ENCODE measurements at places on chromosomes 11 and 22. TPM values are rescaled to one million over a fixed set of nuclear protein-coding genes. Genes with fewer than 3 reads are reported as not detected.

- no peak for DNase-seq
- peaks cover 14% of the 10 kb centered on the region for H3K4me1 ChIP-seq
- no peaks in the 10 kb centered on the region for H3K27me3 ChIP-seq
- peaks cover 2% of the 10 kb centered on the region for H3K36me3 ChIP-seq
- H3K4me3 ChIP-seq, result no peak overlapping the region
- H3K27ac ChIP-seq, result peak overlapping the region; percentile 62
Measured at GRCh38 chr11:12186701-12187100, 76.3 kb downstream of the MICAL2 start.

GRCh38 chr22:48157676-48158075, 1395.2 kb downstream of the TBC1D22A start:
- H3K4me3 ChIP-seq, result no peak overlapping the region
- H3K4me1 ChIP-seq, result no peaks in the 10 kb centered on the region
- H3K27ac ChIP-seq, result no peak overlapping the region
- no peaks in the 10 kb centered on the region for H3K36me3 ChIP-seq
- no peaks in the 10 kb centered on the region for H3K27me3 ChIP-seq

GRCh38 chr11:47907499-47907898, 59.3 kb upstream of the NUP160 start:
- DNase-seq, result no peak
- no peak overlapping the region for H3K27ac ChIP-seq
- no peak overlapping the region for H3K4me3 ChIP-seq
- no peaks in the 10 kb centered on the region for H3K4me1 ChIP-seq
- no peaks in the 10 kb centered on the region for H3K27me3 ChIP-seq
- no peaks in the 10 kb centered on the region for H3K36me3 ChIP-seq

DNA sequence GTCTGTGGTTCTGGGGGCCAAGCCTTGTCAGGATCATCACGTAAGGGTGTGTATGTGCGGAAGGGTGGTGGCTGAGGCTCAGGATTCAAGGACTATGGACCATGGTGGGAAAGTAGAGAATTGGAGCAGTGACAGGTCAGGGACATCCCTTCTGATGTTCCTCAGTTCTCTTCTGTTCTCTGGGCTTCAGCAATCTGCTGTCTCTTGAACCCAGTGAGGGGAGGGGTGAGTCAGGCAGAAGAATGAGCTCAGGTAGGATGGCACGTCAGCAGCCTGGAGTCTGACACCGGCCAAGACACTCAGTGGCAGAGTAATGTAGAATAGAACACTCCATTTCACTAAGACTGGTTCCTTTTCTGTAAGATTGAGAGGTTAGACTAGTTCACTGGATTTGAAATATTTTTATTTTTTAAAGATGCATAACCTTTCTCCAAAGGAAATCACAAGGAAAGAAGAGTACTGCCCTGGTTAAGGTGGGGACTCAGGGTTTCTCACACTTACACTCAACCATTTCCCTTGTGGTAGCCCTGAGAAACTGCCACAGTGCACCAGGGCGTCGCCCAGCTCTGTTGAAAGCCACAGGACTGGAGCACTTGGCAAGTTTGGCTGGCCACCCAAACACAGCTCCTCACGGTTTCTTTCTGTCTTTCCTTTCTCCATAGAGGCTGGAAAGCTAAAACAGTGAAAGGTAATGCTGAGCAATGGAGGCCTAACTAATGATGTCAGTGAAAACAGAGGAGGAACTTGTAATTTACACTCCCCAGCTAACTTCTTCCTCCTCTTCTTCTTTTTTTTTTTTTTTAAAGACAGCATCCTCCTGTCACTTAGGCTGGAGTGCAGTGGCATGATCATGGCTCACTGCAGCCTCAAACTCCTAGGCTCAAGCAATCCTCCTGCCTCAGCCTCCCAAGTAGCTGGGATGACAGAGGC, 23.1 kb upstream of the MICAL2 start:
- H3K4me1 ChIP-seq, result no peaks in the 10 kb centered on the region
- peak overlapping the region; percentile 100 for H3K27ac ChIP-seq
- DNase-seq, result peak; percentile 71
- no peaks in the 10 kb centered on the region for H3K36me3 ChIP-seq
- H3K4me3 ChIP-seq, result peak overlapping the region; percentile 30
- H3K27me3 ChIP-seq, result no peaks in the 10 kb centered on the region

FAM227A gene
- total RNA-seq, result 1.3 TPM

DNA sequence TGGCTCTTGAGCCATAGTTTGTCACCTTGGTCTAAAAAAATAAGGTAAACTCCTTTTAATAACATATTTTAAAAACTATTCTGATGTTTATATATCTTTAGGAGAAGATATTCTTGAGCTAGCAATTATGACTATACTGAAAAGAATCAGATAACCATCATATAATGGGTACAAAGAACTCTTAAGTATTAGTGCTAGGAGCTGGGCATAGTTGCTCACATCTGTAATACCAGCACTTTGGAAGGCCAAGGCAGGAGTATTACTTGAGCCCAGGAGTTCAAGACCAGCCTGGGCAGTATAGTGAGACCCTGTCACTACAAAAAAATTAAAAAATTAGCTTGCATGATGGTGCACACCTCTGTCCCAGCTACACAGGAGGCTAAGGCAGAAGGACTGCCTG, 54.0 kb upstream of the B3GNT6 start:
- H3K36me3 ChIP-seq, result no peaks in the 10 kb centered on the region
- no peak overlapping the region for H3K4me3 ChIP-seq
- no peaks in the 10 kb centered on the region for H3K4me1 ChIP-seq

DNA sequence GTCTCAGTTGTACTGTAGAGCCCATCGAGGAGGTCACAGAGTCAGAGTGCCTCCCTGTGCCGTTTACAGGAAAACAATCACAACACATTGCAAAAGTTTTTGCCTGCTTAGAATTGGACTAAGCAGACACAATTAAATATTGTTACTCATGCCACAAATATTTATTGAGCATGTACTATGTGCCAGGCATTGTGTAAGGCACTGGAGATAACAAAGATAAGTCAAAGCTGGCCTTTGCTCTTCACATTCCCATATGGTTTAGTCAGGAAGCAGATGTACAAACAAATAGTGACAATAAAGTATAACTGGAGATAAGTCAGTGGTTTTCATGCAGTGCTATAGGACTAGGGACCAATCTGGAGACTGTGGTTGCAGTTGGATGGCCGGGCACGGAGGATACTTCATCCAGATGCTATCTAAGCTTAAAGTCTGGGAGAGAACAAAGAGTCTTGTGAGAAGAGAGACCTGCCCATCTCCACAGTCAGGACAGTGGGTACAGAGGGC, 550.7 kb downstream of the INSC start:
- no peak for DNase-seq
- H3K36me3 ChIP-seq, result no peaks in the 10 kb centered on the region
- no peaks in the 10 kb centered on the region for H3K27me3 ChIP-seq
- no peak overlapping the region for H3K27ac ChIP-seq
- no peak overlapping the region for H3K4me3 ChIP-seq

DNA sequence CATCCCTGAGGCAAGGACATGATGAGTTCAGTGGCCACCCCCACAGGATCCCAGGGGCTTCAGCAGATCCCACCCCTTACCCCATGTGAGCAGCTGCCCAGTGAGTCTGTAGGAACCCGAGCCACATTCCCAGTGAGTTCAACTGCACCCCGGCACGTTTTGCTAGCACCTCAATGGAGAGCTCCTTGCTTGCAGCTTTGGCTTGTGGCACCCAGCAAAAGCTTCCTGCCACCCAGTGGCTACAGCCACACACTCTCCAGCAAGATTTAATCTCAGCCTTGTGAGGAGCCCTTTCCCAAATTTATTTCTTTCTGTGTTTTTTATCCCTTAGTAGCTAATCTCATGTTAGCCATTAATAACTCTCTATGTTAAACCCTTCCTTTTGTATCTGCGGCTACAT, 4.0 kb downstream of the SAA1 start:
- no peaks in the 10 kb centered on the region for H3K27me3 ChIP-seq
- H3K4me1 ChIP-seq, result no peaks in the 10 kb centered on the region
- H3K27ac ChIP-seq, result no peak overlapping the region
- DNase-seq, result no peak
- no peak overlapping the region for H3K4me3 ChIP-seq
- peaks cover 3% of the 10 kb centered on the region for H3K36me3 ChIP-seq

TRIM6 gene
- 5.1 TPM for total RNA-seq

DNA sequence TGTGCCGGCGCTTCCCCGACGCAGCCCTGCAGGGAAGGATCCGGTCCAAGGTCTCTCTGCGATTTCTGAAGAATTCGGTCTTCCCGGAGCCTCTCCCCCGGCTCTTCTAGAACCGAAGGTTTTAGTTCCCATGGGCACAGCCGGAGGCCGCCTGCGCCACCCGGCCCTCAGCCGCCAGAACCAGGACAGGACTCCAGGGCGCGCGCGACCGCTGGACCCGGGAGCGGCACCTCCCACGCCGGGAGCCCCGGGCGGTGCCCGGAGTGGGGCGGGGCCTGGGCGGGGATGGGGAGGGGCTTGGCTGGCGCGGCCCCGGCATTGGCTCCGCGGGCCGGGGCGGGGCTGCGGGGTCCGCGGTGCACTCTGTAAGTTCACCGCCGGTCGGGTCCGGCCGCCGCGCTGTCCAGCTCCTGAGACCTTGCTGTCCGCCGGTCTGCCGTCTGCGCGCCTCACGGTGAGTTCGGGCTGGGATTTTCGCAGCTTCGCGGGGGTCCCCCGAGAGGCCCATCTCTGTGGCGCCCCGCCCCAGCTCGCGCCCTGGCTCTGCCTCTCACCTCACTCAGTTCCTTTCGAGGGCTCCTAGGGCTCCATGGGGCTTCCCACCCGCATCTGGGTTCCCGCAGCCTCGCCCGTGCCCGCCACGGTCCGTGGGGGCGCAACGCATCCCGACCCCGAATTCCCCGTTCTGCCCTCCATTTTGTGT, at the start of gene CDC42EP2:
Gene CDC42EP2 (plus strand): TSS at position 366 of the 703 bp plus-strand sequence. CDS start 6,033 bp downstream, outside the sequence.
- DNase-seq, result peak; percentile 88
- H3K36me3 ChIP-seq, result no peaks in the 10 kb centered on the region
- H3K4me3 ChIP-seq, result peak within 1 kb of the TSS; percentile 82
- peaks cover 2% of the 10 kb centered on the region for H3K4me1 ChIP-seq
- no peak within 1 kb of the TSS for H3K27ac ChIP-seq
- no peaks in the 10 kb centered on the region for H3K27me3 ChIP-seq
